Caudate nucleus (tissue), 63 donors: ENCODE measurements at places on chromosomes 13 and 19.

GRCh38 chr13:30832845-30833332 lies 73.2 kb upstream of the MEDAG start:
- DNase-seq, result no peak

DNA sequence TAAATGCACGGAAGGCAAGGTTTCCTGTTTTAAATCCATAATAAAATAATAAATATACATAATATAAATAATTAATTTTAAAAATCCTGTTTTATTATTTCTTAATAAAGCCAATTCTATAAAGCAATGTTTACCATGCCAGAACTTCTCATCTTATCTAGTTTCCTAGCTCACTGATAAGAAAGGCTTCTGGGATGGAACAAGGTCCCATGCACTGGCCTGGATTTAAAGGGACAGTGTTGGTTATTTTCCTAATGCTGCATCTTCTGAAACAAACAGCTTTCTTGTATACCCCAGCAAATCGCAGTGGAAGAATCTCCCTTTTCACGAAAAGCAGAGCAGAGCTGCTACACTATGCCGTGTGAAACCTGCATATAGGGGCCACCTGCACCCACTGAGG lies 68.8 kb downstream of the LNX2 start:
- DNase-seq, result no peak

DNA sequence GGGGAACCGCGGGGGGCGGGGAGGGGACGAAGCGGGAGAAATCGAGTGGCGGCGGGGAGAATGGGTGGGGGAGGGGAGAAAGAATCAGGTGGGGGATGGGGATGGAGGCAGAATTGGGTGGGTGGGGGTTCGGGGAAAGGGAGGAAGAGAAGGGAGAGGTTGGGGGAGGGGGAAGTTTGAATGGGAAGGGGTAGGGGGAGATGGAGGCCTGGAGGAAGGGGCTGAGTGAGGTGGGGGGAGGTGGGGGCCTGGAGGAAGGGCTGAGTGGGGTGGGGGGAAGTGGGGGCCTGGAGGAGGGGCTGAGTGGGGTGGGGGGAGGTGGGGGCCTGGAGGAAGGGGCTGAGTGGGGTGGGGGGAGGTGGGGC lies 403 bp upstream of the ADAMTS10 start:
- DNase-seq, result no peak

- DNase-seq, result no peak
Measured at GRCh38 chr13:114222461-114222968, 12.2 kb upstream of the CDC16 start.

GRCh38 chr19:13094771-13095392 lies 7.8 kb downstream of the LYL1 start:
- DNase-seq, result no peak

GRCh38 chr19:58538257-58539168 lies 5.4 kb upstream of the TRIM28 start:
- no peak for DNase-seq
